GM12864 (cell line): ENCODE measurements at places on chromosomes 4 and X.

DNA sequence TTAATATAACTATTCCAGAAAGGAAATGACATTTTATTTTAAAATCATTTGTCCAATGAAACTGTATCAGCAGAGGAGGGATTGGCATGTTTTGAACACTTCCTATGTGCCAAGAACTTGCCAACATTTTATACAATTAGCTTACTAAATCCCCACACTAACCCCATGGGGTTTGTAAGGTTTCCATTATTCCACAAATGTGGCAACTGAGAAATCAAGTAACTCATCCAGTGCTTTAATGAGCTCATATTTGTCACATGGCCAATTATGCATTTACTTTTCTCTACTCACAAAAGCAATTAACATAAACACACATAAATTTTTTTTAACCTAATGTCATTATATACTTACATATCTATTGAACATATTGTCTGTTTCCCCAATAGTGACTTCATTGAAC, 37.3 kb downstream of the MANBA start:
- no peak for DNase-seq

GRCh38 chr4:76831711-76832373, 66.1 kb downstream of the SOWAHB start:
- DNase-seq: no peak

DNA sequence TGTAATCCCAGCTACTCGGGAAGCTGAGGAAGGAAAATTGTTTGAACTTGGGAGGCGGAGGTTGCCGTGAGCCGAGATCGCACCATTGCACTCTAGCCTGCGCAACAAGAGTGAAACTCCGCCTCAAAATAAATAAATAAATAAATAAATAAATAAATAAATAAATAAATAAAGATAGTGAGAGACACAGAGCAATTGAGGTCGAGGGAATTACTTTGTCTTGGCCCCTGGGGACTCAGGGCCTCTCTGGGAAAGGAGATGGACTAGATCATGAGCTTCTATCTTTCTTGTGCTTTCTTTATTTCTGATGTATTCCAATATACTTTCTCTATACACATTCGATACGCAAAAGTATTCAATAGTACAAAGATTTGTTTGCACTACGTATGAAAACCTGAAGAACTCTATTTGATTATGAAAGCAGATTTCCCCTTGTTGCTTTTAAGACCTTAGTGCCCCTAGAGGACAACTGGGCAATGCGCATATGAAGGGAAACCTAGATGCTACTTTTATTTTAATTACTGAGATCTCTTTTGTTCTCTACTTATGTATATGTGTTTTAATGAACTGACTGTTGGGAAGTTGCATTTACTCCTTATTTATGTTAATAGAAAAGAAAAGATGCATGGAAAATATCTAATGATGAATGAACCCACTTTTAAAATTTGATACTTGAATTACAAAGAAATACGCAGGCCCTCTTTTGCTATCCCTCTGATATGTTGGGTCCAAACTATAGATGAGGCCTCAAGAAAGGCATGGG, 12.8 kb upstream of the ELOVL6 start:
- no peak for DNase-seq

DNA sequence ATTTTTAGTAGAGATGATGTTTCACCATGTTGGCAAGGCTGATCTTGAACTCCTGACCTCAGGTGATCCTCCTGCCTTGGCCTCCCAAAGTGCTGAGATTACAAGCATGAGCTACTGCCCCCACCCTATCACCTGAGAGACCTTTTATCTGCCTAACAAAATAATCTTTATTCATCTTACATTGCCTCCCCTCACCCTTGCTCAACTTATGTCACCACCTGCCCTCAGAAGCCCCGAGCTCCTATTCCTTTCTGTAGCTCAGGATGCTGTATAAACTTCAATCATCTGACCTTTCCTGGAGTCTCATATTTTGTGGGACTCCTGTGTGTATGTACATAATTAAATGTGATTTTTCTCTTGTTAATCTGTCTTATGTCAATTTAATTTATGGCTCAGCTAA, 29.7 kb upstream of the ENPP6 start:
- no peak for DNase-seq

DNA sequence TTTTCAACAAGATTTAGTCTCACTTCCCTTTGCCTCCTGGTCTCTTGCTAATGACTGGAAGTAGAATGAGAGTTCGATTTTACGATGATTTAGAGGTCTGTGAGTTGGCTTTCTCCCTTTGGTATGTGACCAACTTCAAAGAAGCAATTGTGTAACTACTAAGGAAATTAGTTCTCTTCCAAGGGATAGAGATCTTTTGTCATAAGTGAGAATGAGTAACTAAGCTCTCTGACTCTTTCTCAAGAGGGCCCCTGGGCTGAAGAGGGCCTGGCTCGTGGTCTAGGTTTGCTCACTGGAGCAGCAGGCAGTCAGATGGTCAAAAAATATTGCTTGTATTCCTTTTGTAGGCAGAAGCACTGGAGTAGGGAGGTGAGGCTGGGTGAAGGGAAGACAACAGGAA, 176.3 kb downstream of the ENOX2 start:
- no peak for DNase-seq

- no peak for DNase-seq
Observed at GRCh38 chrX:17788439-17788838, 51.1 kb downstream of the SCML1 start.

DNA sequence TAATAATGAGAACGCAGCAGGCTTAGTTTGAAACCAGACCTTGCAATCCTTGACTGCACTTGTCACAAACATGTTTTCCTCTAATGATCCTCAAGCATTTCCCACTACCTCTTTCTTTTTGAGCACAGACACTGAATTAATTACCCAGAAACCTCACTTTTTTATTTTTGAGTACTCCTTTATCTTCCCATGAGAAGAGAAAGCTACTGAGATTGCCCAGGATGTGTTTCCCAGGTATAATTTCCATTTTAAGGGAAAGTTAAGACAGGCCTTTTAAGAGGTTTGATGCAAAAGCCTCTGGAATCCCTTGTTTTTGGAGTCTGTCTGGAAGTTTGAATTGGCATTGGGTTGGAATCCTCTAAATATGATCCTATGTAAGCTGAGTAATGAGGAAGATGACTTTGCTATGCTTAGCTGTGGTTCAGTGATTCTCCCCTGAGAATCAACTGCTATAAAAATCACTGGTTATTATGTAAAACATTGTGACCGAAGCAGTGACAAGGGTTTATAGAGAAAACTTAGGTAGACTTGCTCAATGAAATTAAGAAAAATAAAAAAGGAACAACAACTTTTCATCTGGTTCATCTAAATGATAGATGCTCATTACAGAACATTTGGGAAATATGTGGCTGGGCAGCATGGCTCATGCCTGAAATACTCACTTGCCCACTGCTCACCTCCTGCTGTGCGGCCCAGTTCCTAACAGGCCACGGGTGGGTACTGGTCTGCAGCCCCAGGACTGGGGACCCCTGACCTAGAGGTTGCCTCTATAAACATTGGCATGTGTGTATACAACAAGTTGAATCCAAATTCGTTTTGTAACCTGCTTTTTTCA, 10.8 kb upstream of the RHOH start:
- no peak for DNase-seq

- DNase-seq: no peak
Observed at GRCh38 chrX:103845165-103845653, 13.2 kb upstream of the RAB9B start.

DNA sequence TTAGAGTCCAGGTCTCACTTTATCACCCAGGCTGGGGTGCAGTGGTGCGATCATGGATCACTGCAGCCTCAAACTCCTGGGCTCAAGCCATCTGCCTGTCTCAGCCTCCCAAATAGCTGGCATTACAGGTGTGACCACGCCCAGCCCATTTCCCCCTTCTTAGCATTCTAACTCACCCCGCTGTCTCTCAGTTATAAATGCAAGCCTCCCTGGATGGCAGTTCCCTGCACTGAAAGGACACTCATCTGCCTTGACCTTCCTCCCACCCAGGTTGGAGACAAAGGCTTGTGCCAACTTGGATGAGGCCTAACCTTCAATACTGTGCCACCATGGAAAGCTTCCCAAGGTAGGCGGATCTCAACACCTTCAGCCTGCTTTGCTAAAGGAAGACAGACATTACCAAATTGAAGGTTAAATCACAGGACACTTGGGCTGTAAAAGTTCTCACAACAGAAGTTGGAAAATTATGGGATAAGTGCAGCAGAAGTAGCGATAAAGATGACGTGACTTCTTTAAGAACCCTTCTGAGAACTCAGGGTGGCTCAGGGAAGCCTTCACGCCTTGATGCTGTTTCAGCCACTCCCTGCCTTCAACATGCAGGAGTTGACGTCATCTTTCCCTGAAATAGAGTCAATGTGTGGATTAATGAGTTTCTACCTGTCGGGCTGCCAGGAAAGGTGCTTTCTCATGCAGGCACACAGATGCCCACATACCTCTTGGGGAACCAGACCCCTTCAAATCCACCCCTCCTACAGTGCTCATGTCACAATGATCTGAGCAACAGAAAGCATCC, 10.6 kb upstream of the GPM6B start:
- no peak for DNase-seq

DNA sequence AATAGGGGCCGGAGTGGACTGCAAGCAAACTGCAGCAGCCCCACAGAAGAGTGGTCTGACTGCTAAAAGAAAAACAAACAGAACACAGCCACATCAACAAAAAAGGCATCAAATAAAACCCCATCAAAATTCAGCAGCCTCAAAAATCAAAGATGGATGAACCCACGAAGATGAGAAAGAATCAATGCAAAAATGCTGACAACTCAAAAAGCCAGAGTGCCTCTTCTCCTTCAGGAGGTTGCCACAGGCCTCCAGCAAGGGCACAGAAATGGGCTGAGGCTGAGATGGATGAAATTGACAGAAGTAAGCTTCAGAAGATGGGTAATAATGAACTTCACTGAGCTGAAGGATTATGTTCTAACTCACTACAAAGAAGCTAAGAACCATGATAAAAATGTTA, 388.6 kb downstream of the PABPC4L start:
- DNase-seq: no peak

GRCh38 chrX:136159611-136160025, 12.3 kb downstream of the FHL1 start:
- no peak for DNase-seq

DNA sequence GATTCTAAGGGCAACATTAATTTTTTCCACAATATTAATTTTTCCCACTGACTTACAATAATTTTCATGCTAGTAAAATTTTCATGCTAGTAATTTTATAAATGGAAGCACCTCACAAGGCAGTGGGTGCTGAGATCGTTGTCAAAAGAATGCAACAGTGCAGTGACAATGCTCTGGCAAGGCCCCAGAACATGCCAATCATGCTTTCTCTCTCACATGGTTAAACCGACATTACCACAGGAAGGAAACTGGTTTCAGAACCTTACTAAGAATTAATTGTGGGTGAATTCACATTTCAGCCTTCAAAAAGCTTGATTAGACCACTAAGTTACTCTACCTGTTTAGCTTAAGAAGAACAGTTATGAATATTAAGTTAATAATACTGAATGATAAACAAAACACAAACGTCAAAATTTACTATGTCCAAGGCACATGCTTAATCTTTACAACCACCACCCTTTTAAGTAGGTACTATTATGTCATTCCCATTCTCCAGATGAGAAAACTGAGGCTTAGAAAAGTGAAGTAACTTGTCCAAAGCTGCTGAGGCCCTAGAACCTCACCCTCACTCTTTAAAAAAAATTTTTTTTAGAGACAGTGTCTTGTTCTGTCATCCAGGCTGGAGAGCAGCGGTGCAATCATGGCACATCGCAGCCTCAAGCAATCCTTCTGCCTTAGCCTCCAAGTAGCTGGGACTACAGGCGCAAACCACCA, 10.0 kb upstream of the OPHN1 start:
- DNase-seq: no peak

DNA sequence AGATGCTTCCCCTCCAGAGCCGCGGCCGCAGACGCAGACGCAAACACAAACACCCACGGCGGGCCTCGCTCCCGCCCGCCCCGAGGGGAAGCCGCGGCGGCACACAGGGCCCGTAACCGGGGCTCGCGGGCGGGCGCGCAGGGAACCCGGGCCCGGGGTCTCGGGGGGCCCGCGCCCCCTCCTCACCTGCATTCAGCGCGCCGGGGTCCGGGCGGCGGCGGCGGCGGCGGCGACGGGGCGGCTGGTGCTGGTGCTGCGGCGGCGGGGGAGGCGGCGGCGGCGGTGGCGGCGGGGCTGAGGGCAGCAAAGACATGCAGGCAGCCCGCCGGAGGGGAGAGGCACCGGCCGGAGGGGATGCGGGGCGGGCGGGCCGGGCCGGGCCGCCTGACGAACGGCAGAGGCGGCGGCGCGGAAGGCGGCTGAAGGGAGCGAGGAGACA, 255 bp upstream of the CNOT6L start:
- DNase-seq: no peak

GRCh38 chr4:16202598-16202997, 23.7 kb downstream of the TAPT1 start:
- DNase-seq: no peak

GRCh38 chrX:132685276-132685675, 196.4 kb upstream of the MBNL3 start:
- DNase-seq: no peak

DNA sequence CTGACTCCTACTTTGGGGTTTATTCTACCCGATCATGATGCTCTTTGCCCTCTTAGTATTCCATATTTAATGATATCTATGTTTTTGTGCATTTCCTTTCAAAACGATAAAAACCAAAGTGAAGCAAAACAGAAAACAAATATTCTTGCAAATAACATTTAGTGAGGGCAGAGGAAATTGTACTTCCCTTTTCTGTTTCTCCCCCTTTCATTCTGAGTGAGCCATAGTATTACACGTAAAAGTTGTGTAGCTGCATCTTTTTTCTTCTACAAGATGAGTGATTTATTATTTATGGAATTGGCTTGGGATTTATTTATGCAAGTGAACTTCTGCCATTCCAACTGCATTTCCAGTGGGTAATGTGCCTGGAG, 109.9 kb downstream of the AFF2 start:
- DNase-seq: no peak

DNA sequence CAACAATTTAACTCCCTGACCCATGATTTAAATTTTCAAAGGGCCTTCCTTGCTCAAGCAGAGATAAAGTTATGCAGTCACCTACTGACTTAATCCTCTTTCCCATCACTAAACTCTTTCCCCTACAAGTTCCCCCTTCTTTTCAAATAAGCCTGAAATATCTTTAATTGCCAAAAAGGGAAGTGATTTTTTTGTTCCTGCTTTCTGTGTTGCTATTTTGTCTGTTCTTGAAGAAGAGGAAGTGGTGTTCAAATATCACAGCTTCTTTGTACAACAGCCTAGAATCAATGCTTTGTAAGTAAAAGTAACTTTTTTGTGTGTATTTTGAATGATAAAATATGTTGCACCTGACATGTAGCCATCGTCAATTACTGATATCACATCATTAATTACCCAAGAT, 595.9 kb downstream of the CENPC start:
- no peak for DNase-seq

DNA sequence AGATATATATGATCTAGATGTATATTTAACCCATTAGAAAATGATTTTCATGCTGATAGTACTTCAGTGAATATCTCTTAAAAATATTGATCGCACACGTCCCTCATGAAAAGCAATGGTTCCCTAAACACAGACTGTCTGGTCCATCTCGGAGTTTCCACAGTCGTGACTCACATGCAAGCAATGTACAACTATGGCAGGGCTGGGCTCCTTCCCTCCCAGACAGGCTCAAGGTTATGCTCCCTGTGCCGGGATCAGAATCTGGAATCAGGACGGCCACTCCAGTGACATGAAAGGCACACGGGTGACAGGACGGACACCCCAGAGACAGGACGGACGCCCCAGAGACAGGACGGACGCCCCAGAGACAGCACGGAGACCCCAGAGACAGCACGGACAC, 40.2 kb upstream of the PPP2R3B start:
- DNase-seq: no peak

- DNase-seq: no peak
Observed at GRCh38 chr4:89319756-89320155, 12.2 kb upstream of the GPRIN3 start.

- DNase-seq: no peak
Observed at GRCh38 chr4:153521478-153521877, 55.3 kb downstream of the TMEM131L start.
